ENCODE measurements at places on chromosomes 6 and 20.
A peak's percentile ranks its signal among the peaks of the same experiment; 100 is the strongest.

DNA sequence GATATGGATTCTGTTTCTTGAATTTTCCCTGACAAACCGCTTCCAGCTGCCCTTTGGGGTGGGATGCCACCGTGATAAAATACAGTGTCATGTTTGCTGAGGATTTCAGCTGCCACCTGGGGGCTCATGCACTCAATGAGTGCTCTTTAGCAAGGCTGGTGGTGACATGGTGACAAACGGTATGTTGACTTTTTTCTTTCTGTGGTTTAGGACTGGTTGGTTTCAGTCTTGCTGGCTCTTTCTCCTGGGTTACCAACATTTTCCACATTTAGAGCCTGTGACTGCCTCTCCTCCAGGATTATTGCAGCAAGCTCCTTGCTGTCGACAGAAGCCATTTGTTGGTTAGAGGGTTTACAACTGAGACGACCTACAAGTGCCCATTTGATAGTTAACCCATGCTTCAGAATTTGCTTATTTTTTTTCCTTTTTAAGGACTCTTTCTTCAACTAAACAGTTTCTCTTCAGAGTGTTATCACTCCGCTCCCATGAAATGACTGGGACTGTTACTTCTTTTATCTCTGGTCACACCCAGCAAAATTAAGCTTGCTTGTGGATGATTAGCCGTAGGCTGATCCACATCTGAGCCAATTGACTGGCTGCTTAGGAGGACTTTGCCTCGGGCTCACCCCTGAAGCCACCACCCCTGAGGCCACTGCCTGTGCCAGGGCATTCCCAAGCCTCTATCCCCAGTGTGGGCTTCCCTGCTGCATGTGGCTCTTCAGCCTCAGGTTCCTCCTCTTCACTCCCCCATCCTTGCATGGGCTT is 48.4 kb upstream of the CDYL start:
- DNase-seq: peak; percentile 17

GRCh38 chr20:51831866-51832265 is 29.5 kb upstream of the SALL4 start:
- peak; percentile 91 for DNase-seq

- no peak for DNase-seq
Measured at GRCh38 chr20:49831770-49832631, 19.4 kb downstream of the SLC9A8 start.

- DNase-seq: no peak
Measured at GRCh38 chr20:33532753-33533459, 43.0 kb downstream of the CBFA2T2 start.

GRCh38 chr6:163711615-163712565 is 297.4 kb downstream of the QKI start:
- DNase-seq: no peak

DNA sequence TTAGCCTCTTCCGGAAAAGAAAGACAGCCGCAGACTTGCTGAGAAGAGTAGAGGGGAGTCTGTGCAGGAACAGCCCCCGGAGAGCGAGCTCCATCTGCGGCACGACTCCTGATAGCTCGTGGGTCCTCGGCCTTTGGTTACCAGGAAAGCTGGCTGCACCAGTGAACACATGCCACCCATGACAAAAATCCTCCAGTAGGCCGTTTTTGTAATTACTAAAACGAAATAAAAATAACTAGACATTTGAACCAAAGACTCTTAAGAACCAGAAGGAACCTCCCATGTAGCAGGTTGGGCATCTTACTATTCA is 42.2 kb downstream of the RAMACL start:
- no peak for DNase-seq

DNA sequence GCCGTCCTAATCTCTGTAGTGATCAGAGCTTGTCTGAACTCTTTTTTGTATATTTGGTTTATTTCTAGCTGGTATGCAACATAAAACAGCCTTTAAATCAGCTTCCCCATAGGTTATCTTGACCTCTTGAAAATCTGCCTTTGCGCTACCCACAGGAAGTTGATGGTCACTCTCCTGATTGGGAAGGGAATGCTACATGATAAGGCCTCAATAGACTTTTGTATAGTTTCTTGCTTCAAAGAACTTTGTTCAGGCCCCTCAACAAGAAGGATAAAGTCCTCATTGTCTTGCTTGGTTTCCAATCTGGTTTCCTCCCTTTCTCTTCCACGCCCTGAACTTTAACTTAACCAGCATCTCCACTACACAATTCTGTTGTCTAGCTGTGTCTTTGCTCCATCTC is 95.4 kb upstream of the TENT5A start:
- no peak for DNase-seq

- no peak for DNase-seq
Measured at GRCh38 chr20:32012159-32012688, 2.0 kb downstream of the CCM2L start.

GRCh38 chr6:382883-383810 is 8.4 kb upstream of the IRF4 start:
- no peak for DNase-seq

DNA sequence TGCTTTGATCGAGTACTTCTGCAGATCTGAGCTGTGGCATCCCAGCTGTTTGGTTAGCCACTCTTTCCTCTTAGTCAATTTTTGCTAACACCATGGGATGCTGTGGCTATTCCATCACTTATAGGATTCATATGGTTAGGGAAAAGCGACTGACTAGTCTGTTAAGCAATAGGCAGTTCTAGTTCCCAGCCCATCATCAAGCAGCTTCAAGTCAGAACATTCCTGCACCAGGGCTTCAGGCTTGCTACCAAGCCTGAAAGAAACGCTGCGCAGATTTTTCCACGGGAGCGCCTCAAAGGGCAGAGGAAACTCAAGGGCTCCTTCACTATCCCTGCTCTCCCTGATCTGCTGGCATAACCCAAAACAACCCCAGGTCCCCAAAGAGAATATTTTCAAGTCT is 159.8 kb upstream of the SUPT3H start:
- peak; percentile 70 for DNase-seq

DNA sequence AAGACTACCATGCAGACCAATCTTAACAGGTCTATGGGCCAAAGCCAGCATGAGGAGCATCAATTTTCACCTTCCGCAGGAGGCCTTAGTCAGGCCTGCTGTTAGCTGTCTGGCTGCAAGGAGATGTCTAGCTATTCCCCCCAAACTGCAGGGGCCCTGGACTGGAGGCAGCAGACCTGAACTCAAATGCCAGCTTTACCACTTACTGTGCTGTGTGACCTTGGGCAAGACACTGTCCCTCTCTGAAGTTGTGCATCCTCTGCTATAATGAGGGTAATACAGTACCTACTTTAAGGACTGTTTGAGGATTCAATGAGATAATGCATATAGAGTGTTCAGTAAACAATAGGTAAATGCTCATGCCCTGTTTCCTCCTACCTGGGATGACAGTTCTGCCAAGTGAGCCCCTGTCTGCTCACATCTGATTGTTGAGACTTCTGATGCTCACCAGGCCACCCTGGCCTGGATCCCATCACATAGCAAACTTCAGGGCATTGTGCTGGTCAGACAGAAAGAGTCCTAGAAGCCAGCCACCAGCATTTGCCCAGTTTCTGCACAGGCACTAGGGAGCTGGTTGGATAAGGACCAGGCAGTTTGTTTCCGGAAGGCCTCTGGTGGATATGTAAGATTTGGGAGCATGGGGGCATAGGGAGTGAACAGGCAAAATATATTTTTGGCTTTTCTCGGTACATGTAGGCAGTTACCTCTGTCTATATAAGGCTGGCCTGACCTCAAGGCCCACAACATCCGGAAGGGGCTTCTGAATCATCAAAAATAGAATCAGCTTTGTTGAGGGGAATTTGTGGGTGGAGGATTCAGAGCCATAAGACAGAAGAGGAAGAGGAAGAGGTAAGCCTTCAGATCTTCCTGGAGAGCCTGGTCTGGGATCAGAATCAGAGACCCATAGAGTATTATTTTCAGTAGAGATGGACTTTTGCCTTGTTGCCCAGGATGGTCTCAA is 2.3 kb upstream of the OCSTAMP start:
- no peak for DNase-seq

- DNase-seq: no peak
Measured at GRCh38 chr6:166677941-166678340, 50.9 kb upstream of the RPS6KA2 start.

- no peak for DNase-seq
Measured at GRCh38 chr6:104401926-104402325, 457.8 kb downstream of the HACE1 start.

DNA sequence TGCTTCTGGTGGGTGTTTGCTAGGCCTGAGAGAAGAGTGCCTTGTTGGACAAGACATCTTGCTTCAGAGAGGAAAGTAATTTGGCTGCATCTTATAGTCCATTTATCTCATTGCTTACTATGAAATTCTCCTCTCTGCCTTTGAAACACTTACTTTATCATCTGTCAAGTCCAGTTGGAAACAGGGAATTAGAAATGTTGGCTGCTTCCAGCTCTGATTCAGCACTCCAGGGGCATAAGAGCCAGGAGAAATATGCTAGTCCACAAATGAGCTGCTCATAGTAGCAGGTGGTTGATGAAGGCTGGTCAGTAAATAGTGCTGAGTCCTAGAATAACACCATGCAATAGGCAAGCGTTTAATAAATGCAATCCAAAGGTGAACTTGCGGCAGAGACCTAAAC is 227.1 kb downstream of the SLC35F1 start:
- no peak for DNase-seq

DNA sequence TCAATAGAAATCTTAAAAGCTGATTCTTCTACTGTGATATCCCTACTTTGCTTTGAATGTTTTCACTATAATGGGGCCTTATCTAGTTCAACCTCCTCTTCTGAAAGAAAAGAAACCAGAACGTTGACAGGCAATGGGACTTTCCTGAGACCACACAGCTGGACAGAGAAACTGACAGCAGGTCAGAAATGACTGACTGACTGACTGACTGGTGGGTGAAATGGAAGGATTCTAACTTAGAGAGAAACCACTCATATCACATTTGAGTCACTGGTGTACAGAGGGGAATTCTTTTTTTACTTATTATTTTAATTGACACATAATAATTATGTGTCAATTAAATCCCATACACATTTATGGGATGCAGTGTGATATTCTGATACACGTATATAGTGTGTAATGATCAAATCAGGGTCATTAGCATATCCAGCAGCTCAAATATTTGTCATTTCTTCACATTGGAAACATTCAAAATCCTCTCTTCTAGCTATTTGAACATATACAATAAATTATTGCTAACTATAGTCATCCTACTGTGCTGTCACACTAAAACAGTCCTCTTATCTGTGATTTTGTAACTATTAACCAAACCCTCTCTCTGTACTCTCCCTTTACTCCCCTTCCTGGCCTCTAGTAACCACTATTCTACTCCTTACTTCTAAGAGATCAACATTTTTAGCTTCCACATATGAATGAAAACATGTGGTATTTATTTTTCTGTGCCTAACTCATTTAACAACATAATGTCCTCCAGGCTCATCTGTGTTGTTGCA is 64.8 kb upstream of the NRSN1 start:
- DNase-seq: no peak

DNA sequence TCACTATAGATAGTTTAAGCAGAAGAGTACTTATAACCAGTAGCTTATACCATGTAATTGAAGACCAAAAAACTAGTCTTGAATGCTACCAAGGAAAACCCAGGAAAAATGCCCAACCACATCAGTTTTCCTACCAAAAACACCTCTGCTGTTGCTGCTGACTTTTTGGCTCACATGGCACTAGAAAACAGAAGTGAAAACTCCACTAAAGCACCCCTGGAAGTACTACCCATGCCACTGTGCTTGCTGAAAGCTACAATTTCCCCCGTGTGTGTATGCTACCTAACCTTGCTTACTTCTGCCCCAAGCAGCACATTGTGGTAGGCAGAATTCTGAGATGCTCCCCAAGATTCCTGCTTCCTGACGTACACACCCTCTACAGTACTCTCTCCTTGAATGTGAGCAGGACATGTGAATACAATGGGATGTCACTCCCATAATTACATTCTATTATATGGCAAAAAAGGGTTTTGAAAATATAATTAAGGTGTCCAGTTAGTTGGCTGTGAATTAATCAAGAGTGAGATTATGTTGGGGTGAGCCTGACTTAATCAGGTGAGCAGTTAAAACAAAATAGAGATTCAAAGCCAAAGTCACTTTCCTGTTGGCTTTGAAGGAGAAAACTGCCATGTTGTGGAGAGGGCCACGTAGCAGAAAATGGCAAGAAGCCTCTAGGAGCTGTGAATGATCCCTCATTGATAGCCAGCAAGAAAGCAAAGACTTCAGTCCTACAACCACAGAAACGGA is 209.8 kb upstream of the MARCKS start:
- no peak for DNase-seq

GRCh38 chr20:61082720-61083119 is 169.3 kb upstream of the CDH4 start:
- DNase-seq: no peak

DNA sequence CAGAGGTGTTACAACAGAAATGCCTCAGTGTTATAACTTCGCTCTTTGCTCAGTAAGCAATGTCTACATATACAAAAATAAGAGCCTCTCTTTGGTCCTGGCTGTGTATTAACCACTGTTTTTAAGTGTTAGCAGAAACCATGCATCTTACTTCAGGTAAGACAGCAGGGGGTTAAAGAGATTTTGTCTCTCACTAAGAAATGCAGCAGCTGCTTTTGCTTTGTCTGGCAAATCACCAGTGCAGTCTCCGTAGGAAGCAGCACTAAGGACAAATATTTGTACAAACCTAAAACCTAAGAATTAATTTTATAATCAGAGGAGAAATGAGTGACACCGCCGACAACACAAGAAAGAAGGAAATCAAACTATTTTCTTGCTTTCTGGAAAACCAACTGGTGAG is 758 bp downstream of the SMIM28 start:
- DNase-seq: no peak

DNA sequence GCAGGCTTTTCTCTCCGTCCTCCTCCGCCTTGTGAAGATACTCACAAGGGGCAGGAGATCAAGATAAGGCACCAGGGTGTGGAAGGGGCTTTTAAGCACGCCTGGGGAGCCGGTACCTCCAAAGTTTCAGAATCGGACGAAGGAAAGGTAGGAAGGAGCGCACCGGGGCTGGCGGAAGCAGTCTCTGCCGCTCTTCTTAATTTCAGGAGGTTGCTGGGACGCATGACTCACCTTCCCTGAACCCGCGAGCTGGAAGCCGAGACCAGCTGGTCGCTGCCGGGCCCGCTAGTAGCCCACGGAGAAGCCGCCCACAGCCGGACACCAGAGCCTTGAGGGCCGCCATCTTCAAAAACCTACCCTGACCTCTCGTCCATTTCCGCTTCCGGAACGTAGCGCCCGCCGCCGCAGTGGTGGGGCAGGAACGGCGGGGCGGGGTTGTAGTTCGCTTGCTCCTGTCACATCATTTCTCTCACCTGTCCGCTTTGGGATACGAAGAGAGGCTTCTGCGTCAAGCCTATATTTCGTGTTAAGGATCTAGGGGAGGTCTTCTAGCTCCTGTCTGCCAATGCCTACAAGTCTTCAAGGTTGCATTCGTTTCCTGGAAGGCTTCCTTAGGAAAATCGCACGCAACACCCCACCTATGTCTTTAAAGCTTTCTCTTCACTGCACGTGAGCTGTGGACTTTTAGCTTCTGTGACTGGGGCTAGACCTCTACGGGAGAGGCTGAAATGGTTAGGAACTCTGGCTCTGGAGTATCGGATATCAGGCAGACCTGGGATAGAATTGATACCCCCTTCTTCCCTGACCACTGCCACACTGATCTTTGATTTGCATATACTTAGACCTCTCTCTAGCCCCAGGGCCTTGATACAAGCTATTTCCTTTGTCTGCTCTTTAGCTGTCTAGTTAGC is at the start of gene MRPS18A:
Gene MRPS18A (minus strand): TSS at position 355 of the 911 bp plus-strand sequence. CDS start 12 bp downstream, at position 343.
- peak; percentile 64 for DNase-seq
